ENCODE measurements at places on chromosomes 1 and 21. TPM values are rescaled to one million over a fixed set of nuclear protein-coding genes. Genes with fewer than 3 reads are reported as not detected.

DNA sequence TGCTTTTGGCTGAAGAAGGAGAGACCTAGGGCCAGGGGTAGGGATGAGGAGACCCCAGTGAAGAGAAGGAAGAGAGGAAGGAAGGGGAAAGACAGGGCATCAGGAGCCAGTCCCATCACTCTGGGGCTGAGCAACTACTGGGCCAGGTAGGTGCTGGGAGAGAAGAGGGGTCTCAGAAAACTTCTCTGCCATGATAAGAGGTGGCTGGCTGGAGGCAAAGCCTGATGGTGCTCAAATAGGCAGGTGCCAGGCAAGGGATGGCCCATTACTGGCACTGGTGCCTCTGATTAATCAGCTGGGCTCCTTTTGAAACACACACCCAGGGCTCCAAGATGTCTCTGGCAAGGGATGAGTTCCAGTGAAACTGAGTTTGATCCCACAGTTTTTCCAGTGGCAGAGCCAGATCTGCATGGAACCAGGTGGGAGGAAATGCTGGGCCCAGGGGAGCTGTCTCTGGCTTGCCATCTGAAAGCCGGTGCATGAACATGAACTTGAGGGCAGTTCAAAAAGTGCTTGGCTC lies 2.8 kb downstream of the CSF1 start:
- DNase-seq = no peak

The RUNX3 gene
- 13.1 TPM for total RNA-seq

The LAPTM5 gene
- total RNA-seq = 424 TPM

The ACTN2 gene
- 2.8 TPM for total RNA-seq

The GCSAML gene
- 2.7 TPM for total RNA-seq
